ENCODE measurements at places on chromosomes 2 and 18. TPM values are rescaled to one million over a fixed set of nuclear protein-coding genes. Genes with fewer than 3 reads are reported as not detected.

GRCh38 chr2:140177086-140177485 is 1396.9 kb upstream of the NXPH2 start:
- H3K4me3 ChIP-seq, result no peak overlapping the region
- H3K4me1 ChIP-seq, result no peaks in the 10 kb centered on the region
- no peak overlapping the region for H3K27ac ChIP-seq
- no peaks in the 10 kb centered on the region for H3K36me3 ChIP-seq
- H3K27me3 ChIP-seq, result no peaks in the 10 kb centered on the region

GRCh38 chr2:137223722-137224121 is 458.4 kb downstream of the THSD7B start:
- H3K4me1 ChIP-seq, result no peaks in the 10 kb centered on the region
- H3K36me3 ChIP-seq, result no peaks in the 10 kb centered on the region
- DNase-seq, result no peak
- H3K4me3 ChIP-seq, result no peak overlapping the region
- no peaks in the 10 kb centered on the region for H3K27me3 ChIP-seq

DNA sequence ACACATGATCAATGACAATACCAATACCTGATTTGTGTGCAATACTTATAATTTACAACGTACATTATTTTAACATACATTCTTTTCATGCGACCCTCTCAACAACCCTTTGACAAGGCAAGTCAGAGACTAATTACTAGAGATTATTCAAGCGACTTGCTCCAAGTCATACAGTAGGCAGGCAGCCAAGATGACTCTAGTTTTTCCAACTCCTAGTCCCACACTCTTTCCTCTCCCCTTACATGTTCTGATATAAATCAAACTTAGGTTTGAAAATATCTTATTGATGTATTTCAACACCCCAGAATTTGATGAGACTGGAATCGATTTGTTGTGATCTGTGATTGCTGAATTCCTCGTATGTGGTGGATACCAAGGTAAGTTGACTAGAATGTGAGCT is 8.0 kb upstream of the CYP27C1 start:
- no peak overlapping the region for H3K27ac ChIP-seq
- DNase-seq, result no peak
- no peaks in the 10 kb centered on the region for H3K4me1 ChIP-seq
- no peaks in the 10 kb centered on the region for H3K36me3 ChIP-seq
- no peak overlapping the region for H3K4me3 ChIP-seq

GRCh38 chr18:35731701-35732100 is 150.2 kb downstream of the GALNT1 start:
- H3K4me1 ChIP-seq, result peaks cover 31% of the 10 kb centered on the region
- no peaks in the 10 kb centered on the region for H3K27me3 ChIP-seq
- DNase-seq, result no peak
- H3K36me3 ChIP-seq, result no peaks in the 10 kb centered on the region

Gene SFT2D3
- total RNA-seq, result 2.9 TPM

DNA sequence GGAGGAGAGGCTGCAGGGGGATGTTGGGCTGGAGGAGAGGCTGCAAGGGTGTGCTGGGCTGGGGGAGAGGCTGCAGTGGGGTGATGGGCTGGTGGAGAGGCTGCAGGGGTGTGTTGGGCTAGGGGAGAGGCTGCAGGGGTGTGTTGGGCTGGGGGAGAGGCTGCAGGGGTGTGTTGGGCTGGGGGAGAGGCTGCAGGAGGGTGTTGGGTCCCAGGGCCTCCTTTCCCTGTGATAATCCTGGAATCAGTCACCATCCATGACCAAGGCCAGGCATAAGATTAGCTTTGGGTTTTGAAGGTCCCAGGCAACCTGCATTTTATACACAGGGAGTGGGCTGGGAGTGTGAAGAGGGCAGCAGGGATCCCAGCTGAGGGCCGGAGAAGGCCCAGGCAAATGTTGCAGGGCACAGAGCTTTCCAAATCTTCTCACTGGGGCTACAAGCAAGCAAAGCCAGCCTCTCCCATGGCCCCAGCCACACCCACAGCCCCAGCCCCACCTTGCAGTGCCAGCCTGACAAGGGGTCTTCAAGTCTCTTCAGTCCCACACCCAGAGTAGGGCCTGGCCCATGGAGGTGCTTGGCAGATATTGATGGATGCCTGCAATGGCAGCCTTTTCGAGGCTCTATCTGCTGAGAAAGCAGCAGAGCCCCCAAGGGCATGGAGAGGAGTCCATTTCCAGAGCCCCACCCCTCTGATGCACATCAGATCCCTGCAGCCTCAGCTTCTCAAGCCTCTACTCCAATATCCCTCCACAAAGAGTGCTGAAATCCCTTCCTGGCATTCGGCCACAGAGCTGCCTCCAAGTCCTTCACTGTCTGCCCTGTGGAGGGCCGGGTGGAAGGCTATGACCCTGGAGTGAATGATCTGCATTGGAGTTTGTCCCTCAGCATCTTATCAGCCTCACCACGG is 50.3 kb upstream of the GLI2 start:
- DNase-seq, result no peak
- no peak overlapping the region for H3K27ac ChIP-seq
- peaks cover 90% of the 10 kb centered on the region for H3K27me3 ChIP-seq

DNA sequence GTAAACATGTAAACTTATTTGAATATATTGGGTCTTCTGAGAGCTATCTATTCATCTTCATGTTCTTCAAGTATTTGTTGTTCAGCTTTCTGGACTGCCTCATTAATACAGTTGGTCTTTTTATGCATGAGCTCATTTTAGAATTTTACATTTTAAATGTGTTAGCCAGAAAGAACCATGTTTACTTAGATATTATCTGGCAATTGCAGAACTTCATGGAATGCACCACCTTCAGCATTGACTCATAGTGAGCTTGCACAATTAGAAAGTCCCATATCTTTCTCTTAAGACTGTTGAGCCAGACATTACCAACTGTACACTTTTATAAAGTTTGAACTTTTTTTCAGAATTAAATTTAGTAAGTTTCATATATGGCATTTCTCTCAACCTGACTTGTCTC is 536.7 kb downstream of the RIT2 start:
- H3K27ac ChIP-seq, result no peak overlapping the region
- H3K27me3 ChIP-seq, result no peaks in the 10 kb centered on the region
- H3K4me3 ChIP-seq, result no peak overlapping the region
- DNase-seq, result no peak

- H3K27me3 ChIP-seq, result peaks cover 9% of the 10 kb centered on the region
- no peak overlapping the region for H3K4me3 ChIP-seq
- DNase-seq, result no peak
- no peak overlapping the region for H3K27ac ChIP-seq
Observed at GRCh38 chr2:152189622-152190495, 14.3 kb upstream of the STAM2 start.

DNA sequence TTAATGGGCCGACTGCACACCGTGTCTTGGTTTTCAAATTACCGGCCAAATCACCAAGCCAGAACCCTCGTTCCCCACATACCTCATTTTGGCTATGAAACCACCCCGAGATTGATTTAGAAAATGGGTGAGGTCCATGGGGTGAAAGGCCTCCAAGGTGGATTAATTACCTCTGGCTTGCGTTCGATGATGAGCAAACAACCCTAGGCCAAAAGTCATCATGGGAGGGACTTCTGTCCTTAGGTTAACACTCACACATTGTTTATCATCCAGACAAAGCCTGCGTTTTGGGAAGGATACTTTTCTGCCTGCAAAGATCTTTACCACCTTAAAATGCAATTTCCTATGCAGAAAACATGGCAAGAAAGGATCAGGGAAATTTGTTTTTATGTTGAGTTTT is 48.5 kb downstream of the GALR1 start:
- no peak overlapping the region for H3K27ac ChIP-seq
- H3K36me3 ChIP-seq, result no peaks in the 10 kb centered on the region
- H3K4me3 ChIP-seq, result no peak overlapping the region
- no peaks in the 10 kb centered on the region for H3K4me1 ChIP-seq
- DNase-seq, result no peak

DNA sequence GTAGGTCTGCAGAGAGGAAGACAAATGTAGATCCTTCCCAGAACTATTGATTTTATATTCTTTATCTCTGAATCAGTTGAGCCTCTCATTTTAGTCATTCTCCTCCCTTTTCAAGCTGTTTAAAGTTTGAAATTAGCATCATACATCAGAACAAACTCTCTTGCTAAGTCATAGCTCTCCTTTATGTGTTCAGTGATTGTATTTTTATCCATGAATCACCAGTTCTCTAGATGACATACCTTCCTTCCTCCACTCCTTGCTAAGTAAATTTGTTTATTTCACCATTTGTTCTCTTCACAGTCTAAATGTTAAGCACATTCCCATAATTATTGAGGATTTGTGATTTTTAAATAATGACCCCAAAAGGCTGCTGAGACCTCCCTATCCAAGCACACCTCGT is 63.5 kb upstream of the RAPGEF4 start:
- no peak overlapping the region for H3K27ac ChIP-seq
- H3K36me3 ChIP-seq, result no peaks in the 10 kb centered on the region
- no peaks in the 10 kb centered on the region for H3K27me3 ChIP-seq
- no peak for DNase-seq
- no peak overlapping the region for H3K4me3 ChIP-seq
- peaks cover 4% of the 10 kb centered on the region for H3K4me1 ChIP-seq

DNA sequence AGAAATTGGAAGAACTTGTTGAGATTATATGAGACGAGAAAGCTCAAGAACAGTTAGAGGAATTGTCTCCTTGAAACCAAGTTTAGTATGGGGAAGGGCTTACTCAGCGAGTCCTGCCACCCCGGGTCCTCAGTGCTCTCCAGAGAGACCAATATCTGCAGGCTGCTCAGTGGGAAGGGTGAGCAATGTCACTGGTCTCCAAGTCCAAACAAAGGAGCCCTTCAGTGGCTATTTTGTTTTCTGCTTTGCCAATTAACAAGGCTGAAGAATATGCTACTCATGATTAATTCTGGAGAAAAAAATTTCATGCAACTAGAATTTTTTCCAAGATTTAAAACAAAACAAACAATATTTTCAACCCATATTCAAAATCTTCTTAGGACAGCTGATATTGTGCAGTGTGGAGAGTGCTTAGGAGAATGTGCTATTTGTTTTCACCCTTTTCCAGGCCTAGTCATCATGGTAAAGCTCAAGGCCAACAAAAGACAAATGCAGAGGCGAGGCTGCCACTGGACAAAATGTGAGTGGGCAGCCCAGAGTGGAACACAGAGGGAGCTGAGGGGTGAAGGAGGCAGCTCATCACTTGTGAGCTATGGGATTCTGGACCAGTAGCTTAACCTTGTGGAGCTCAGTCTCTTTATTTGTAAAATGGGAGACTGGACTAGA is 83.8 kb upstream of the TMEM17 start:
- H3K4me1 ChIP-seq, result no peaks in the 10 kb centered on the region
- no peak for DNase-seq
- no peaks in the 10 kb centered on the region for H3K36me3 ChIP-seq

GRCh38 chr2:238811759-238812158 is 36.1 kb upstream of the TWIST2 start:
- H3K4me3 ChIP-seq, result no peak overlapping the region
- H3K27ac ChIP-seq, result no peak overlapping the region
- H3K4me1 ChIP-seq, result no peaks in the 10 kb centered on the region
- peaks cover 58% of the 10 kb centered on the region for H3K27me3 ChIP-seq

DNA sequence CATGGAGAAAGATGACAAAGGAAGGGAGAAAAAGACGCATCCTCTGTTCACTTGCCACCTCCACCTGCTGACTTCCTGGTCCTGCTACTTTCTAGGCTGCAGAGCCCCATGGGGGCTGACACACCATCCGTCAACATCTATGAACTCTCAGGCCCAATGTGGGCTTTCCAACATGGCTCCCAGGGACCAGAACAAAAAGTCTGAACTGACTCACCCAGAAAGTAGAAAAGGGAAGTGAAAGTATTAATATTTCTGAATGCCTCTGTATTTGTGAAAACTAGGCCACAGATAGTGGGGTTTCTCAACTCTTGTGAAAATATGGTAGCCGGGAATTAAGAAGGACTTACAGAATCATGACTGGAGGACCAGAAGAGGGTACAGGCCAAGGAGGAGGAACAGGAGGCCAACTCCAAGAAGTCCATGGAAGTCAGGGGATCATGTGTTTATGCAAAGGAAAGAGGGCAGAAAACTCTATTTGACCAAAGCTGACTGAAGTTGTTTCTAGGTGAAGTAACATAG is 123.1 kb upstream of the CAB39 start:
- no peaks in the 10 kb centered on the region for H3K4me1 ChIP-seq
- H3K4me3 ChIP-seq, result no peak overlapping the region
- no peaks in the 10 kb centered on the region for H3K36me3 ChIP-seq
- H3K27me3 ChIP-seq, result peaks cover 22% of the 10 kb centered on the region
- no peak for DNase-seq

- H3K27me3 ChIP-seq, result no peaks in the 10 kb centered on the region
- peaks cover 64% of the 10 kb centered on the region for H3K4me1 ChIP-seq
- no peak for DNase-seq
- peak overlapping the region; percentile 23 for H3K27ac ChIP-seq
- no peaks in the 10 kb centered on the region for H3K36me3 ChIP-seq
Observed at GRCh38 chr2:239322416-239323086, 78.3 kb downstream of the HDAC4 start.

GRCh38 chr2:222271854-222272253 is 26.9 kb downstream of the PAX3 start:
- no peak overlapping the region for H3K27ac ChIP-seq
- no peak for DNase-seq
- H3K36me3 ChIP-seq, result no peaks in the 10 kb centered on the region
- H3K4me1 ChIP-seq, result no peaks in the 10 kb centered on the region

Gene SCYGR3
- not detected for total RNA-seq

Gene TMEM182
- 174 TPM for total RNA-seq

GRCh38 chr18:25164211-25164847 is 187.6 kb downstream of the ZNF521 start:
- no peaks in the 10 kb centered on the region for H3K36me3 ChIP-seq
- no peaks in the 10 kb centered on the region for H3K27me3 ChIP-seq
- H3K27ac ChIP-seq, result peak overlapping the region; percentile 57
- peak overlapping the region; percentile 63 for H3K4me3 ChIP-seq
- no peak for DNase-seq
- H3K4me1 ChIP-seq, result peaks cover 34% of the 10 kb centered on the region

GRCh38 chr2:25379535-25379934 is 37.8 kb upstream of the DNMT3A start:
- DNase-seq, result no peak
- no peaks in the 10 kb centered on the region for H3K27me3 ChIP-seq
- no peak overlapping the region for H3K27ac ChIP-seq
- H3K36me3 ChIP-seq, result no peaks in the 10 kb centered on the region
- peaks cover 21% of the 10 kb centered on the region for H3K4me1 ChIP-seq
- no peak overlapping the region for H3K4me3 ChIP-seq

- H3K27ac ChIP-seq, result no peak overlapping the region
- H3K27me3 ChIP-seq, result no peaks in the 10 kb centered on the region
- no peaks in the 10 kb centered on the region for H3K36me3 ChIP-seq
- no peaks in the 10 kb centered on the region for H3K4me1 ChIP-seq
- no peak for DNase-seq
Observed at GRCh38 chr18:5787936-5788335, 107.4 kb downstream of the TMEM200C start.

Gene ABCG5
- not detected for total RNA-seq

DNA sequence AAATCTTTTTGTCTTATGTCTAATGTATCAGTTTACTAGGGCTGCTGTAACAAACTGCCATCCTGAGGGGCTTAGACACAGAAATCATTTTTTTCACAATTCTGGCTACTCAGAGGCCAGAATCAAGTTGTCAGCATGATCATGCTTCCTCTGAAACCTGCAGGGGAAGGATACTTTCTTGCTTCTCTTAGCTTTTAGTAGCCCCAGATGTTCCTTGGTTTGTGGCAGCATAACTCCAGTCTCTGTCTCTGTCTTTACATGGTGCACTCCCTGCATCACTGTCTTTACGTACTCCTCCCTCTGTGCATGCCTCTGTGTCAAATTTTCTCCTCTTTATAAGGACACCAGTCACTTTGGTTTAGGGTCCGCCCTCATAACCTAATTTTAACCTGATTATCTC is 2.0 kb upstream of the SCN3A start:
- no peaks in the 10 kb centered on the region for H3K4me1 ChIP-seq
- H3K27ac ChIP-seq, result no peak overlapping the region
- H3K36me3 ChIP-seq, result no peaks in the 10 kb centered on the region
- no peak for DNase-seq
- no peaks in the 10 kb centered on the region for H3K27me3 ChIP-seq
